ENCODE measurements at places on chromosomes 16 and 17.

- no peak for DNase-seq
Observed at GRCh38 chr17:73384926-73385325, 73.1 kb upstream of the CDC42EP4 start.

DNA sequence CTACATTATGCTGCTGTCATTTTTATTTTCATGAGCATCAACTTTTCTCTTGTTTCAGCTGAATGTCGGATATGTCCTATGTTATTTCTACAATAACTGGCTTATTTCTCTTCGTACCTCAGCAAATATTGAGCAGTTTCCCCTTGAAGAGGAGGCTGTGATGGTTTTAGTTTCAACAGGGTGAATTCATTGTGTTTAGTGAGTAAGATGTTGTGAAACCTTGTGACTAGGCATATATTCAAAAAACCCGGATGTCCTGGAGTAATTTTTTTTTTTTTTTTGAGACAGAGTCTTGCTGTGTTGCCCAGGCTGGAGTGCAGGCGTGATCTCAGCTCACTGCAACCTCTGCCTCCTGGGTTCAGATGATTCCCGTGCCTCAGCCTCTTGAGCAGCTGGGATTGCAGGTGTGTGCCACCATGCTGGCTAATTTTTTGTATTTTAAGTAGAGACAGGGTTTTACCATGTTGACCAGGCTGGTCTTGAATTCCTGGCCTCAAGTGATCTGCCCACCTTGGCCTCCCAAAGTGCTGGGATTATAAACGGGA lies 11.1 kb downstream of the CPD start:
- DNase-seq: no peak

DNA sequence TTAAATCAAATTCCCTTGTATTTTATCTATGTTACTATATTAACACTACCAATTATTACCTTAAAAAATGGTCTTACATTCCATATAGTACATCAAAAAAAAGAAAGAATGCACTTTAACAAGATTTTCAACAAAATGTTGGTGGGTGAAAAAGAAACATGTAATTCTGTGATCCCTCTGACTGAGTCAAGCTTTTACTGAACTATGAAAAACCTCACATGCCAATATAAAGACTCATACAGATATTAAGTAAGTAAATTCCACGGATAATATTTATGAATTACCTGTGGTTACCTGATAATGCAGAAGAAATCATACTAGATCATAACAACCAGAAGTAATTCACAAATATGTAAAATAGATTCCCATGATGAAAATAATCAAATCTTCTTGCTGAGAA lies 12.4 kb downstream of the COIL start:
- DNase-seq: no peak

GRCh38 chr16:56041556-56042140 lies 149.6 kb upstream of the GNAO1 start:
- peak; percentile 17 for DNase-seq

DNA sequence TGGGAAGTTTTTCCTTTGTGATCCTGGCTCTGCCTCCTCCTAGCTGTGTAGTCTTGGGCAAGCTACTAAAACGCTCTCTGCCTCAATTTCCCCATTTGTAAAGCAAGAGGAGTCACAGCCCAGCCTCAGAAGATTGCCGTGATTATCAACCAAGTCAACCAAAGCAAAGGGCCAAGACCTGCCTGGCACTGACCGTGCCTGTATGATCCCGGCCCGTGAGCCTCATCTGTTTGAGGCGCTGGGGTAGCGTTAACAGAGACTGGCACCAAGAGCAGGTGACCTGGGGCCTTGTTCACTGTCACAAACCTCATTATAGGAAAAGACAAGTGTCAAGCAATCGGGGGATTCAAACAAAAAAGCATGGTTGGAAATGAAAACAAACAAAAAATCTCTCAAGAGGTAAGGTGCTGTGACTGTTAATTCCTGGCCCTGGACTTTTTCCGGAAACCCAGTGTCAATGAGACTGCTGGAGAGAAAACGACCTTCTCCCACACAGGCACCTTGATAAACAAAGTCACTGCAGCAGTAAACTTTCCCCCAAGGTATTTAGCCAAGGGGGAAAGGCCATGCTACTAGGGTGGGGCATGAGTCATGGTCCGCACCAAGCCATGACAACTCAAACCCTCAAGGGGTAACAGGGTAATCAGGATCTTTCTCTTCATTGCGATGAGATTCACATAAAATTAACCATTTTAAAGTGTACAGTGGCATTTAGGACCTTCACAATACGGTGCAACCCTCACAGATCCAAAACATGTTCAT lies 5.4 kb downstream of the MEAK7 start:
- DNase-seq: no peak

DNA sequence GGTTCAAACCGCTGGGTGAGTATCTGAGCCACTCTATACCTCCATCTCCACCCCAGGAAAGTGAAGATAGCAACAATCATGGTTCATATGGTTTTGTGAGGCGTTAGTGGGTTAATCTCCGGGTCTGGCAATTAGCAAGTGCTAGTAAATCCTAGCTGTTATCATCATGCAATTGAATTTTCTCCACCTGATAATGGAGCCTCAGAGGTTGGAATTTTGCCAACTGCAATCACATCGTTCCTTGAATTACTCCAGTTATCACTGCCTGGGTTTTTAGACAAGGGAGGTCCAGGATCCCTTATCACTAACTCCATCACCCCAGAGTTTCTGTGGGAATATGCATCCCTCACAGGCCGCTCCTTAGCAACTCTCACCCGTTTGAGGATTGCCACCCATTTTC lies 311.5 kb downstream of the RBFOX1 start:
- no peak for DNase-seq

DNA sequence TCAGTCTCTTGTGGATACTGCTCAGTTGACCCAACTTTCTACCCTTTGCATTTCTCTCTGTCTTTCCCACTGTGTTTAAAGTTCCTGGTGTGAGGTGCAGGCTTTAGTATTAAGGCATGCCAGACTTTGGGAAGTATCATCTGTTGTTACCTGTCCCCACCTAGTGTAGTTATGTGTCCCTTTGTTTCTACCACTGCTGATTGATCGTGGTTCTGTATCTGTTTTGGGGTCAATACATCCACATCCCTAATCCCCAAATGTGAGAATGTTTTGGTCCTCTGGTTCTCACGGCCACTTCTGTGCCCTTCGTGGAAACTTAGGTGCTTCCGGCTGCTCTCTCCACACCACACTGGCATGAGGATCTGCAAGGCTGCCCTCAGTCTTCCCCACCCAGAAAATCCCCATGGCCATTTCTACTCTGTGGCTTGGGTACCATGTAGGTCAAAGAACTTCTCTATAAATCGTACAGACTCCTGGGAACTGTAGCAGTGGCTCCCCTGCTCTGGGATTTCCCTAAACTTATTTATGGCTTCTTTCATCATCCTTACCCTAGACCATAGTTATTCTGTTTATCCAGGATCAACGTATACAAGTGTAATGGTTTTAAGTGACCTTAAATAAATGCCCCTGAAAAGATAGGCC lies 443.2 kb downstream of the XYLT1 start:
- DNase-seq: no peak

GRCh38 chr16:86598607-86599565 lies 20.5 kb downstream of the FOXL1 start:
- no peak for DNase-seq
